ENCODE measurements at places on chromosomes 11 and 22.

DNA sequence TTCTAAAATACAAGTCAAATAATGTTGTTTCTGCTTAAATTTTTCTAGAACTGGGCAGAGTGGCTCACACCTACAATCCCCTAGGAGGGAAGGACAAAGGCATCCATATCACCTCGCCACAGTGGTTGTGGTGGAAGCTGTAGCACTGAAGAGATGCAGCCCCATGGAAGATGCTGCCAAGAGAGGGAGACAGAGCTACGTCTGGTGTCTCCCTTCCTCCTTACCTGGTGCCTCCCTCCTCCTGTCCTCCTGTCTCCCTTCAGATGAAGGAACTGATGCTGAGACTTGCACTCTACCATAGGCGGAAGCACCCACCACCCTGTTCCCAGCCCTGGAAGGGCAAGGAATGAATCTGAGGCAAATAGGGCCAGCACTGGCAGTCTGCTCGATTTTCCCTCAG is 22.3 kb downstream of the MMP27 start:
- DNase-seq, result no peak

GRCh38 chr11:134691985-134692384 is 279.9 kb upstream of the B3GAT1 start:
- no peak for DNase-seq

DNA sequence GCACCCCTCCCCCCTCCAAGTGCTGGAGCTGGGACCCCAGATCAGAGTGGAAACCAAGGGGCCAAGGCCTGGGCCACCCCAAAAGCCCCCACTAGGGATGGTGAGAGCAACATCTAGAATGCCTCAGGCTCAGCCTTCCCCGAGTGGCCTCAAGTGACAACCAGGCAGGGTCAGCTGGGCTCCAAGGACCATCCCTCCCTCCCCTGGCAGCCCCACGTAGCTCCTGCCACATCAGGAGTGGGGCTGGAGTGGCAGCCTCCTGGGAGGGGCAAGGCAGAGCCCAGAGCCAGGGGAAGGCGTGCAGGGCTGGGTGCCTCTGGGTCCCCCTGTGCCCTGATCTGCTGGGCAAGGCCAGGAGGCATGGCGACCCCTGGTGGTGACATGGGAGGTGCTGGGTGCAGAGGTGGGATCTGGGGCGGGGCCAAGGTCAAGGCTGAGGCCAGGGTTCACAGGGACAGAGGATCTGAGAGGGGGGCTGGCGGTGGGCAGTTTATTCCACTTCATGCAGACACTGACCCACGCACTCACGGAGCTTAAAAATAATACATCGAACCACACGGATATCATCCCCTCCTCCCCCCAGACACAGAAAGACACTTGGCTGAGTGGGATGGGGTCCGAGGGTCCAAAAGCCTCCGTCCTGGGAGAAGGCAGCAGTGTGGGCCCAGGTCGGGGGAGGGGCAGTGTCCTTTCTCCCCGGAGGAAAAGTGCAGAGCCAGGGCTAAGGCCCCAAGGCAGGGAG is 15.8 kb upstream of the EHD1 start:
- DNase-seq, result no peak

GRCh38 chr11:38131535-38131934 is 1533.5 kb upstream of the RAG2 start:
- DNase-seq, result no peak

DNA sequence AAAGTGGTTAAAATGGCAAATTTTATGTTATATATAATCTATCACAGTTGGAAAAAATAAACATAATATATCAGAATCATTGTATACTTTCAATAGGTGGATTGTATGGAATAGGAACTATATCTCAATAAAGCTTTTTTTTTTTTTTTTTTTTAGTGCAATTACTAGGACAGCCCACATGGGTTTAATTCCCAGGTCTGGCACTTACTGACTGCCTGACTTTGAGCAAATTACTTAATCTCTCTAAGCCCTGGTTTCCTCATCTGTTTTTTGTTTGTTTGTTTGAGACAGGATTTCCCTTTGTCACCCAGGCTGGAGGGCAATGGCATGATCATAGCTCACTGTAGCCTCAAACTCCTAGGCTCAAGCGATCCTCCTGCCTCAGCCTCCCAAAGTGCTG is 26.1 kb upstream of the BAIAP2L2 start:
- DNase-seq, result no peak

DNA sequence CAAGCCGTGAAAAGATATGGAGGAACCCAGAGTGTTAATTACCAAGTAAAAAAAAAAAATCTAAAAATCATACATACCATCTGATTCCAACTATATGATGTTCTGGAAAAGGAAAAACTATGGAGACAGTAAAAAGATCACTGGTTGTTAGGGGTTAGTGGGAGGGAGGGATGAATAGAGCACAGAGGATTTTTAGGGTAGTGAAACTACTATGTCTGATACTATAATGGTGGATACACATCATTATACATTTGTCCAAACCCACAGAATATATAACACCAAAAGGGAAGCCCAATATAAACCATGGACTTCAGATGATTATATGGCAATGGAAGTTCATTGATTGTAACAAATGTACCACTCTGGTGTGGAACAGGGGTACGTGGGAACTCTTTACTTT is 74.1 kb downstream of the ENTHD1 start:
- DNase-seq, result no peak

- no peak for DNase-seq
These were observed at the start of gene XKR3 for GRCh38 chr22:16824716-16825687. XKR3 (minus strand) TSS chr22:16825411; CDS start chr22:16808073, 17,338 bp downstream.

DNA sequence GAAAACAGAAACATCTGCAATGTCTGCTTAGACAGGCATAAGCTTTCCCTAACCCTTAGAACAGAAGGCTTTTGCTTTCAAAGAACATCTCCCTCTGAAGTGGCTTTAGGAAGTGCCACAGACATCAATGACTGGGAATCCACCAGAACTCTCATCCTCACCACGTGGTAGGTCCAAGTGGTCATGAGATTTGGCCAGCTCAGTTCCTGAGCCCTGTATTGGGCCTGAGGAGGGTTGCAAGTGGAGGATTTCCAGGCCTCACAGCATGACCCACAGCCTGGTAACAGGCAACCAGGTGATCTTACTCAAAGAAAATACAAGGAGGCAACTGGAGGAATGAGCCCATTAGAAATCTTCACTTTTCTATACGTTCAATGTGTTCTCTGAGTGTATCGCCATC is 1.6 kb downstream of the CASP1 start:
- DNase-seq, result no peak

DNA sequence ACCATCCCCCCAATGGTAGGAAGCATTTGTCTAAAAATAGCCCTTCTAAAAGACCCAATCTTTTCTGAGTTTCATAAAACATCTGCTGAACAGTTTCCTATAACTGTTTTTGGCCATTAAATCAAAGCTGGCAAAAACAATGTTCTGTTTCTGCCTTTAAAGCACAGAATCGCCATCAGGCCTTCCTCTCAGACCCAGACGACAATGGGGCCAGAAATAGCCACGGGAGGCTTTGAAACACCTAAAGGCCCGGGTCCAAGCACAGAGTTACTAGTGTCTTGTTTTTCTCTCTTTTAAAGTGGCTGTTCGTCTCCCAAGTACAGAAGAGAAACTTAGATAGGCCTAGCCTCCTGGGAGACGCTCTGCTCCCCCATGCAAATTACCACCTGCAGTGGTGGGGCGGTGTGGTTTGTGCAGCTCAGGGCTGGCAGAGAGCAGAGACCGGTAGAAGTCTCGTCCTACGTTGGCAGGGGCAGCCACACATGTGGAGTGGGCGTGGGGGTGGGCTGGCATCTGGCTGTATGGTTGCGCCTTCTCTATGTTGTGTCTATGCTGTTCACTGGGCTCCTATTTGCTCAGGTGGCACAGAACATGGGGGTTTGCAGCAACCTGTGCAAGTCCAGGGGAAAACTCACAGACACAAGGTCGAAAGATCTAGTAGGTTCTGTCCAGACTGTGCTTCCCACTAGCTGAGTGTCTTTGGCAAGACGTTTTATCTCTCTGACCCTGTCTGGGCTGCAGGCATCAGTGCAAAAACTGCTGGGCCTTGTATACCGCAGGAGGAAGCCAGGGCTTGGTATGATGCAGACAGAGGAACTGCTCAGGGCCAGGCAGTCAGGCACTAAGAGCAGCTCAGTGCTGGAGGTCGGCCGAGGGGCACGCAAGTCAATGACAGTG is 23.6 kb upstream of the ETS1 start:
- no peak for DNase-seq
